ENCODE measurements at places on chromosomes 5 and 9. TPM values are rescaled to one million over a fixed set of nuclear protein-coding genes. Genes with fewer than 3 reads are reported as not detected.

DNA sequence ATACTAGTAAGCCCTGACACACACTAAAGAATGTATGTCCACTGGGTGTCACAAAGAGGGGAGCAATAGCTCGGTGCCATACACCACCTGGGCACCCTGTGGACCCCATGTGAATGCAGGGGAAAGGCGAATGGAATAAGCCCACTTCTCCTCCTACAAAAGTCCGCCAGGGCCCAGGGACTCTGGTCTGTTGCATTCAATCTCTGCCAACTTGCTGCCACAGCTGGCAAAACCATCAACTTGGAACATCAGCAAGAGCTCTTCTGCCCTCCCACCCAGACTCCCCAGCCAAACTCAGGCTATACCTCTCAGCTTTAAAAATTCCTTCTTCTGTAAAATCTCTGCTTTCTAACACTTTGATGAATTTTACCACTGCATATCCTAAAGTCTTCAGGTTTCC is 54.5 kb downstream of the PFDN1 start:
- no peak for DNase-seq
- H3K4me3 ChIP-seq, result no peak overlapping the region
- H3K4me1 ChIP-seq, result no peaks in the 10 kb centered on the region
- H3K27me3 ChIP-seq, result no peaks in the 10 kb centered on the region
- H3K36me3 ChIP-seq, result peaks cover 35% of the 10 kb centered on the region

GRCh38 chr5:165630261-165630778 is 2124.9 kb downstream of the MAT2B start:
- no peak overlapping the region for H3K4me3 ChIP-seq
- H3K36me3 ChIP-seq, result no peaks in the 10 kb centered on the region
- H3K27me3 ChIP-seq, result no peaks in the 10 kb centered on the region
- no peak overlapping the region for H3K27ac ChIP-seq
- DNase-seq, result peak; percentile 89

- H3K27ac ChIP-seq, result no peak overlapping the region
- no peaks in the 10 kb centered on the region for H3K27me3 ChIP-seq
- H3K4me1 ChIP-seq, result no peaks in the 10 kb centered on the region
Measured at GRCh38 chr5:65290677-65291076, 191.0 kb downstream of the ADAMTS6 start.

GRCh38 chr5:95043234-95043633 is 241.7 kb downstream of the MCTP1 start:
- no peaks in the 10 kb centered on the region for H3K27me3 ChIP-seq
- H3K4me1 ChIP-seq, result no peaks in the 10 kb centered on the region
- no peaks in the 10 kb centered on the region for H3K36me3 ChIP-seq
- H3K27ac ChIP-seq, result no peak overlapping the region
- H3K4me3 ChIP-seq, result no peak overlapping the region
- no peak for DNase-seq

GRCh38 chr9:108744641-108745040 is 111.1 kb downstream of the ACTL7B start:
- no peaks in the 10 kb centered on the region for H3K27me3 ChIP-seq
- H3K27ac ChIP-seq, result no peak overlapping the region
- peaks cover 8% of the 10 kb centered on the region for H3K4me1 ChIP-seq
- H3K4me3 ChIP-seq, result no peak overlapping the region
- no peak for DNase-seq

GRCh38 chr9:121822093-121823085 is 171.0 kb downstream of the DAB2IP start:
- H3K27me3 ChIP-seq, result peaks cover 52% of the 10 kb centered on the region
- H3K27ac ChIP-seq, result no peak overlapping the region
- peak; percentile 48 for DNase-seq
- H3K36me3 ChIP-seq, result no peaks in the 10 kb centered on the region
- no peak overlapping the region for H3K4me3 ChIP-seq

DNA sequence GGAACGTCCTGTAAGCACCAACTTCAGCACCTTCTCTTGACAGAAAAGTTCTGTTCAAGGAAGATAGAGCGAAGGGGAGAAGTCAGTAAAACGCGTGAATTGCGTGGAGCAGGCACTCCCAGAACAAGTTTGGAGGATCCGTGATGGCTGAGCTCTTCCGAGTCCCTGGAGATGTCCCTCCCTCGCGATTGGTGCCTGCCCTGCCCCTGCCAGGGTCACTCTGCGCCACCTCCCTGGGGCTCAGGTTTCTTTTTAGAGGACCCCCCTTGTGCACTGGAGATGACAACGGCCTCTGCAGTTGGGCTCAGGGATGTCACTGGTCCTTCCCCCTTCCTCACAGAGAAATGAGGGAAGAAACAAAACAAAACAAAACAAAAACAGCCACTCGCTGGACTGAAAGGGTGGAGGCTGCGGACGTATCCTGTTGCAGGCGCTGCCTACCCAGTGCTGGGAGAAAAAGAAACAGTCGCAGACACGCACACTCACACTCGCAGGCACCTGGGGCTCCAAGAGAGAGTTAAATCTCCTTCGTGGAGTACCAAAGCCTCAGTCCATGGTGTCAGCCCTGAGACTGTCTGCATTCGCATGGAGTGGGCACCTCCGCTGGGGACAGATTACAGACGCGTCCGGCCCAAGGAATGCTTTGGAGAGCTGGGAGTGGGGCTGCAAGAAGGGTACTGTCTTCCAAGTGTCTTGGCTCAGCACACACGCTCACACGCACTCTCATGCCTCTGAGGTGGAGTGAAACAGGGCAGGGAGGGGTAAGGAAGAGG is 512.7 kb downstream of the SLCO4C1 start:
- no peaks in the 10 kb centered on the region for H3K27me3 ChIP-seq
- H3K36me3 ChIP-seq, result no peaks in the 10 kb centered on the region
- no peak overlapping the region for H3K27ac ChIP-seq
- no peak overlapping the region for H3K4me3 ChIP-seq

- no peak overlapping the region for H3K27ac ChIP-seq
- H3K4me1 ChIP-seq, result no peaks in the 10 kb centered on the region
- H3K4me3 ChIP-seq, result no peak overlapping the region
- no peaks in the 10 kb centered on the region for H3K36me3 ChIP-seq
- no peak for DNase-seq
Measured at GRCh38 chr5:80355686-80356085, 35.9 kb downstream of the SPZ1 start.

GRCh38 chr5:150505041-150505511 is 2.9 kb upstream of the NDST1 start:
- H3K27ac ChIP-seq, result no peak overlapping the region
- H3K36me3 ChIP-seq, result peaks cover 10% of the 10 kb centered on the region
- no peak for DNase-seq
- H3K4me3 ChIP-seq, result no peak overlapping the region
- peaks cover 18% of the 10 kb centered on the region for H3K4me1 ChIP-seq

GRCh38 chr9:116716438-116716837 is 29.3 kb downstream of the TRIM32 start:
- H3K4me3 ChIP-seq, result no peak overlapping the region
- H3K27ac ChIP-seq, result no peak overlapping the region
- no peaks in the 10 kb centered on the region for H3K36me3 ChIP-seq
- peak; percentile 2 for DNase-seq
- peaks cover 27% of the 10 kb centered on the region for H3K4me1 ChIP-seq
- no peaks in the 10 kb centered on the region for H3K27me3 ChIP-seq

DNA sequence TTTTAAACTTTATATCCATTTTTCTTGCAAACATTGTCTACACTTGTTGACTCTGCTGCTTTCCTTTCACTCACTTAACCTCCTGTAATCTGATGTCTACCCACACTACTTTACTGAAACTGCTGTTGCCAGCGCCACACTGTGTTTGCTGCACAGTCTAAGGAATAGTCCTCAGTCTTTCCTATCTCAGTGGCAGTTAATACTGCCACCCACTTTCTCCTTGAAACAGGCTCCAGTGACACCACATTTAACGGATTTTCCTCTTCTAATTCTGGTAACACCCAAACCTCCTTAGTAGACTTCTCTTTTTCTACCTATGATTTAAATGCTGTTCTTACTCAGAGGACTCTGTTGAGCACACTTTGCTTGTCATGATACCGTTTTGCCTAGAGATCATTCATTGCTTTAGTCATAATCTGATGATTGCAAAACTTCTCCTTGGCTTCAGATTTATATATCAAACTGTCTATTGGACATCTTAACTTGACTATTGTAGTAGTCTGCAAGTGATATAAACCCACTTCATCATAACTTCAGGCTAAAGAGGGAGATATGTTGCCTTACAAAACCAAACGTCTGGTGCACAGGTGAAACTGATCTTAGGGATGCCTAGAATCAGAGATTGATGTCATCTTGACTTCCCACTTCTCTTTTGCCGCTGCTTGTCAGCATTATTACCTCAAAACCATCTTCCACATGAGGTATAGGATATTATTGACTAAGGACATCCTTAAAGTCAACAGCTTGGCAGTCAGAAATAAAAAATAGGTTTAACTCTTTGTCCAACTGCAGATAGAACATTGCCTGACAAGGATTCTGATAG is 94.1 kb downstream of the CDC42SE2 start:
- H3K36me3 ChIP-seq, result peaks cover 12% of the 10 kb centered on the region
- no peak overlapping the region for H3K27ac ChIP-seq
- no peaks in the 10 kb centered on the region for H3K4me1 ChIP-seq
- no peaks in the 10 kb centered on the region for H3K27me3 ChIP-seq

BTNL3 gene
- total RNA-seq, result not detected

FBXW11 gene
- total RNA-seq, result 42.2 TPM

TAF11L3 gene
- total RNA-seq, result not detected
